ENCODE measurements at places on chromosomes 3 and 15.
A peak's percentile ranks its signal among the peaks of the same experiment; 100 is the strongest.

DNA sequence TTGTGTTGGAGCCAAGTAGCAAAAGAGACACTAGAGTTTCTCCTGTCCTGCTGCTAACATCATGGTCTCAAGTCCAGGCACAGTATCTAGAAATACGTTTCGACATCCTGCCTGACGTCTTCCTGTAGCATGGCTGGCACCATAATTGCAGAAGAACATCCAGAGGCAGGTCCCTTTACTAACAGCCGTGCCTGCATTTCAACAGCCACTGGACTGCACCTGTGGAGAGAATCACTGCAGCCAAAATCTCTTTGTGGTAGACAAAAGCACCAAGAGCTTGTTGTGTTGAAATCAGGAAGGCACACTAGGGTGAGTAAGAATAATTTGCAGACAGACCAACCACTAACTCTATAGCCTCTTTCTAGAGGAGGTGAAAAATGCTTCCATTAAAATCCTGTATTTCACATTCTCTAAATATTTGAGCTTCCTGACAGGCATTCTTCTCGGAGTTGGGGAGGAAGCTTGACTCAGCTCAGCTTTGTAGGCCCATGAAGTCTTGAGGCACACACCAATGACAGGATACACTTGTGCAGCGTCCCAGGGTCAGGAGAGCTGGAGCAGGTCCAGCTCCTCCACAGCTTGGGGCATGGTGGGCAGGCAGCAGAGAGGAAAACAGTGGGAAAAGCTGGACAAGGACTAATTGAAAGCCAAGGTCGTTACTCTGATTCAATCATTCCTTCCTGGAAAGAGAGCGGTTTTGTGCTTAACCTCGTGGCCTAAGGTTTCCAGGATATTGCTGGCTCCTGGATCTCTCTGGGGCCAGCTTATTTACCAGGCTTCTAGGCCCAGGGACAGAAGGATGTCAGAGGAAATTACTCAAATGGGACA is 244.9 kb downstream of the FAM43A start:
- no peak for DNase-seq

GRCh38 chr15:57290187-57290586 is 86.1 kb upstream of the CGNL1 start:
- no peak for DNase-seq

- no peak for DNase-seq
Observed at GRCh38 chr3:100637197-100637631, 27.8 kb downstream of the ADGRG7 start.

DNA sequence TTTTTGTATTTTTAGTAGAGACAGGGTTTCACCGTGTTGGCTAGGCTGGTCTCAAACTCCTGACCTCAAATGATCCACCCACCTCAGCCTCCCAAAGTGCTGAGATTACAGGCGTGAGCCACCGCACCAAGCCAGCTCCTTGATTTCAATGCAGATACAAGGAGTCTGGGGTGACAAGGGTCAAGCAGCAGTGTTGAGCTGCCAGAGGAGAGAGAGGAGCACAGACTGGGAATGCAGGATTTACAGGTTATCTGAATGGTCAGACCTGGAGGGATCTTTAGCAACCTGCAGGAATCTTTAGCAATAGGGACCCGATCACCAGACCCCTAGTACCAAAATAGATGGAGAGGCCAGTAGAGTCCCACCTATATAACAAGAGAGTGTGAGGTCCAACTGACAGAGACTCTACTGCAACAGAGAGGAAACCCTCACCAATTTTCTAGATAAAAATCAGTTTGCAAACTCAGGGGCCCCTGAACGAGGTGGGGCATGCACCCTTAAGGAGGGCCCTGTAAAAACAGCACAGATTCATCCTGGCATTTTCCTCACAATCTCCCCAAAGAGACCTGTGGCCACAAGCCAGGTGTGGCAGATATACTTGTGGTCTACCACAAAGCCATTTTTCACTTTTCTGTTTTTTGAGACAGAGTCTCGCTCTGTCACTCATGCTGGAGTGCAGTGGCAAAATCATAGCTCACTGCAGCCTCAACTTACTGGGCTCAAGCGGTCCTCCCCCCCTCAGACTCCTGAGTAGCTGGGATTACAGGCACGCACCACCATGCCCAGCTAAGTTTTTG is 10.7 kb upstream of the SHISA5 start:
- DNase-seq: peak; percentile 47

- no peak for DNase-seq
Observed at GRCh38 chr3:50125541-50126286, 29.4 kb upstream of the SEMA3F start.

GRCh38 chr15:91142106-91142744 is 42.2 kb downstream of the SV2B start:
- DNase-seq: no peak

GRCh38 chr3:53238051-53238850 is 17.6 kb downstream of the TKT start:
- DNase-seq: no peak

DNA sequence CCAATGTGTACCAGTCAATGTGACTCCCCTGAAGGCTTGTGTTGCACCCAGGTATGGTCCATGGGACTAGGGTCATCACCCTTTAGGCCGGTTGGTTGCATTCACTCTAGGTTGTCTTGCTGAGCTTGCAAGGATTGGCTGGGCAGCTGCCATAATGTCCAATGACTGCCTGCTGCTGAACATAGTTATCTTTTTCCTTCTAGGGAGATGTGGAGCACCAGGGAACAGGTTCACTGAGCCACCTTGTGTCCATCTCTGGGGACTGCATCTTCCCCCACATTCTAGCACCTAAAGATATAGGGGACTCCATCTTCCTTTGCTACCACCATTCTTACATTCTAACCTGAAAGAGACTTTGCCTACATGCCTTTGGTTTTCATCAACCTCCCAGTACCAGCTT is 580.4 kb upstream of the TBL1XR1 start:
- peak; percentile 38 for DNase-seq

DNA sequence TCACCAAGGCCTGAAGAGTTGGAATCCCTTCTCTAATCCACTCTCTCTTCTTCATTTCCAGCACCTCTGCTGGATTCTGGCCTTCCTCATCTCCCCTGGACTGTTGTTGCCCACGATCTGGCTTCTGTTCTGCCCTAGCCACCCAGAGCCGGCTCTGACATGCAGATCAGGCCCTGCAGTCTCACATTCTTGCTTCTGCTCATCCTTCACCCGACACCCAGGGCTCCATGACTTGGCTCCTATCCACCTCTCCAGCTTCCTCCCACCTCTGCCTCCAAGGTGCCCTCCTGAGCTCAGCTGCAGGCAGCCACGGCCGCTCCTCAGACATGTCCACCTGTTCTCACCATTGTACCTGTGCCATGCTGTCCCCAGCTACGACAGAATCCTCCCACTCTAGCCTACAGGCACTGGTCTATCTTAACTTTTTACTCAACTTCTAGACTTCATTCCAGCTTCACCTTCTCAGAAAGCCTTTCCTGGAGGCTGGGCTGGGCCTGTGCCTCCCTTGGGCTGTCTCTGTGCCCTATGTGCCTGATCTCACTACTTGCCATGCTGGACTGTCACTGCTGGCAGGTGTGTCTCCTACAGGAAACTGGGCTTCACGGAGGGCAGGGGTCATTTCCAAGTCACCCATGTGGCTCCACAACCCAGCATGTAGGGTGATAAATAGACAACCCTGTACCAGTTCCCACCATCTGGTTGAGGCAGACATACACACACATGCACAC is 16.0 kb upstream of the TBC1D21 start:
- DNase-seq: no peak

DNA sequence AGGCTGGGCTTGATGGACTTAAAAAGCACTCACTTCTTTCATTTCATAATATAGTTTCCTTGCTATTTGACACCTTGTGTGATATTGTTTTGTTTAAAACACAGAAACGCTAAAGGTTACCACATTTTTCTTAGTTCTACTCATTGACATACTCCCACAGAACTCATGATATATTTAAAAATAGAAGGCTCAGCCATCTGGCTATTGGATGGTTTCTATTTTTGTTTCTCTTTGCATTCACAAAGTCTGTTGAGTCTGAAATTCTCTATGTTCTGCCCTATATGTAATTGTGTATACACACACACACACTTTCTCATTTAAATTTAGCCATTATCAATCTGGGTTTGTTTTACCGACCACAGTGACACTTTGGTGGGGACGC is 128.2 kb downstream of the SOX2 start:
- DNase-seq: no peak

DNA sequence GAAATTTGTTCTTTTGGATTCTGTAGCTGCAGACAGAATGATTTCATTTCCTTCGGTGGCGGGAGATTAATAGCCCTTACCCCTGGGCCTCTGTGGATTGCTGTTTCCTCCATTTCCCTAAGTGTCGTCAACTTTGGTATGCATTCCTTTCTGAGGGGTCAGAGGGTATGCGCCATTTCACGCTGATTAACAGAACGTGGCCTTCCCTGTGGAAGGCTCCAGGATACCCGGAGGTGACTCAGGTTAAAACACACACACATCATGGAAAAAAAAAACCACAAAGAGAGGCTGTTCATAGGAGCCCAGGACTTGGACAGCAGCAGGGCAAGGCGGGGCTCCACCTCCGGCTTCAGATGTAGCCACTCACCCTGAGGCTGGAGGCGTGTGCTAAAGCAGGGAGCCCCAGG is 51.9 kb downstream of the EPHB1 start:
- no peak for DNase-seq

- no peak for DNase-seq
Observed at GRCh38 chr15:99487337-99487730, 78.5 kb upstream of the MEF2A start.

- DNase-seq: no peak
Observed at GRCh38 chr3:177414093-177414492, 216.8 kb upstream of the TBL1XR1 start.

GRCh38 chr3:125116311-125117080 is 60.7 kb upstream of the HEG1 start:
- no peak for DNase-seq

- DNase-seq: no peak
Observed at GRCh38 chr15:70379938-70380883, 282.5 kb upstream of the TLE3 start.

DNA sequence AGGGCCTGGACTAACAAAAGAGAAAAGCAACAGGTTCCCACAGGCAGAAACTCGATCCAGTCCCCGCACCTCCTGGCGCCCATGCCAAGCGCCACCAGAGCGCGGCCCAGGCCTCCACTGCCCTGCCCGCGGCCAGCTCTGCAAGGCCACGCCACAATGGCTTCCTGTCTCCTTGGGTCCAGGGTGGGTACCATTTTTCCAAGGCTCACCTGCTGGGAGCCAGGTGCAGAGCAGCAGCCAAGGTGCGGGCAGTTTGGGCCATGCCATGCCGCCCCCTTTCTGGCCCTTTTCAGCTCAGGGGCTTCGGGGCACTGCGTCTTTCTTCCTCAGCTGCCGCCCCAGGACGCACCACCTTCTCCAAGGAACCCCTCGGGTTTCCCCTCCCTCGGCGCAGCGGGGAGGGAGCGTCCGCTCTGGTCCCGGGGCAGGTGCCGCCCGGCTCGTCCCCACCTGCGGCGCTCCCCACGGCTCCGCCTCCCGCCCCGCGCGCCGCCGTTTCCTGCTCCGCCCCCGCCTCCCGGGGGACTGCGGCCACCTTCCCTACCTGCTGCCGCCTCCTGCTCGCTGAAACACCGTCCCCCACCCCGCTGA is at the start of gene ILDR1:
Gene ILDR1 (minus strand): TSS at position 437 of the 591 bp plus-strand sequence. CDS start 170 bp downstream, at position 267.
- DNase-seq: no peak

DNA sequence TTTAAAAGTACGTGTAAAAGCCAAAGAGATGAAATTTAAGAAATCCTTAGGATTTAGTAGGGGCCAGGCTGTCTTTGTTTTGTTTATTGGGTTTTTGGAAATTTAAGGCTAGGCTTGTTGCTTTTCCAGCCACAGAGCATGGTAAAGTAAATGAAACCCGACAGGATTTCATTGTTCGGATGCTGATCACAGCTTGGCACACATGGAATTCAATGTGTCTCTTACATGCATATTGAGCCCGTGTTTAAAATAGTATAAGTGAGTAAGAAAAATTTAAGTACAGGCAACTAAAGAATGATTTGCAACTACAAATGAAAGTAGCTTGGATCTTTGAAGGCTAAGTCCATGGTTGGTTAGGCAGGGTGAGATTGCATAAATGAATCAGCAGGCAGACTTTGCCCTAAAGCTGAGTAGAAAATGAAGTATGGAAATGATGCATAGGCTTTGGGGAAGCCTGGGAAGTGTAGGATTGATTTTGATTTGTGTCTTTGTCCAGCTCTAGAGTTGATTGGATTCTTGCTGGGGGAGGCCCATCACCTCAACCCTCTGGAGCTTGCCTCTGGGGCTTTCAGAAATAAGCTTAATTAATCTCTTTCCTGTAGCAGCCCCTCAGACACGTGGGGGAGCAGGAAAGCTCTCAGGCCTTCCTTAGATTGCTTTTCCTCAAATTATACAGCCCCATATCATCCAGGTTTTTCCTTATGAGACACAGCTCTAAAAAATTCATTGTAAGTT is 68.2 kb upstream of the ADAMTSL3 start:
- DNase-seq: no peak

DNA sequence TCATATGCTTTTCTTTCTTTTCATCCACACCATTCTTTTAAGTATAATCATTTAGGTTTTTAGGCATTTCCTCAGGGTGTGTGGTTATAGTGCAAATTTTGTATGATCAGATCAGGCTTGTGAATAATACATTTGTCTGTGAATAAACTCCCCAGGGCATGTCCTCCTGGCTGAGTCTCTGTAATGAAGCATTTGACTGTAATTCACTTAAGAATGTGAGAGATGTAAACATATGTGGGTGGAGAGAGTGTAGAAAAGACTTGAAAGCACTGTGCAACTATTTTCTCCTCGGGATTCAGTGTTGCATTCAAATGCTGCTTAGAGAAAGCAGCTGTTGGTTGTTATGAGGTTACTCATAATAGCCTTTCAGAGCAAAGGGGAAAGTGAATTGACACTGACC is 996.5 kb downstream of the TUSC7 start:
- no peak for DNase-seq

Measured in CD4-positive, alpha-beta T cell treated with Interleukin-12 subunit alpha and Interleukin-12 subunit beta, for 1 hour (primary cell).